ENCODE measurements at places on chromosomes 1 and 21.

GRCh38 chr21:34011660-34012059 is 61.7 kb upstream of the MRPS6 start:
- H3K27me3 ChIP-seq = no peaks in the 10 kb centered on the region
- no peak overlapping the region for H3K27ac ChIP-seq
- H3K4me3 ChIP-seq = no peak overlapping the region
- H3K36me3 ChIP-seq = no peaks in the 10 kb centered on the region

- H3K36me3 ChIP-seq = no peaks in the 10 kb centered on the region
- no peak for DNase-seq
- no peak overlapping the region for H3K4me3 ChIP-seq
- H3K27me3 ChIP-seq = no peaks in the 10 kb centered on the region
- H3K4me1 ChIP-seq = no peaks in the 10 kb centered on the region
Measured at GRCh38 chr21:32155226-32155625, 123.6 kb downstream of the MIS18A start.

DNA sequence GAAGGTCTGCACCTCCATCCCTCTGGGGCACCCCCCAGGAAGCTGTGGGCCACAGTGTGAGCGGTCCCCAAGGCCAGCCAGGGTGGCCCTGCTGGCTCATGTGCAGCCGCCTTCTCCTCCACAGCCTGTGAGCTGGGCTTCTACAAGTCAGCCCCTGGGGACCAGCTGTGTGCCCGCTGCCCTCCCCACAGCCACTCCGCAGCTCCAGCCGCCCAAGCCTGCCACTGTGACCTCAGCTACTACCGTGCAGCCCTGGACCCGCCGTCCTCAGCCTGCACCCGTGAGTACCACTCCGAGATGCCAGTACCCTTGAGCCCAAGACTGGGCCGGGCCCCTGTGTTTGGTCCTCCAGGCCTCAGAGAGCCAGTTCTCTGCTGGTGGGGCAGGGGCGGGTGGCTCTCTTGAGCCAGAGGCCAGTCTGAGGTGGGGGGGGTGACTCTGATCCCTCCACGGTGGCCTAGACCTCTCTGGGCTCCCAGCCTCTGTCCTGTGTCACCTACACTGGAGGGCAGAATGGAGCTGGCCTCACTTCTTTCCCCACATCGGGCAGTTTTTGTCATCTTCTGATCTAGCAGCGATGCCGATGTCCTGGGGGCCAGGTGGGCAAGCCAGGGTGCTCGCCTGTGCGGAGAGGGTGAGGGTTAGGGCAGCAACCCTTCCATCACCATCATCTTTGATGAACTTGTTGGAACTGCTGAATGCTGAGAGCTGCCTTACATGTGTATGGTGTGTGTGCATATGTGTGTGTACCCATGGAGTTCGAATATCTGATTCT is 23.3 kb downstream of the EPHA8 start:
- no peak overlapping the region for H3K4me3 ChIP-seq
- H3K4me1 ChIP-seq = no peaks in the 10 kb centered on the region
- H3K27ac ChIP-seq = no peak overlapping the region
- H3K36me3 ChIP-seq = no peaks in the 10 kb centered on the region
- H3K27me3 ChIP-seq = no peaks in the 10 kb centered on the region
- no peak for DNase-seq

DNA sequence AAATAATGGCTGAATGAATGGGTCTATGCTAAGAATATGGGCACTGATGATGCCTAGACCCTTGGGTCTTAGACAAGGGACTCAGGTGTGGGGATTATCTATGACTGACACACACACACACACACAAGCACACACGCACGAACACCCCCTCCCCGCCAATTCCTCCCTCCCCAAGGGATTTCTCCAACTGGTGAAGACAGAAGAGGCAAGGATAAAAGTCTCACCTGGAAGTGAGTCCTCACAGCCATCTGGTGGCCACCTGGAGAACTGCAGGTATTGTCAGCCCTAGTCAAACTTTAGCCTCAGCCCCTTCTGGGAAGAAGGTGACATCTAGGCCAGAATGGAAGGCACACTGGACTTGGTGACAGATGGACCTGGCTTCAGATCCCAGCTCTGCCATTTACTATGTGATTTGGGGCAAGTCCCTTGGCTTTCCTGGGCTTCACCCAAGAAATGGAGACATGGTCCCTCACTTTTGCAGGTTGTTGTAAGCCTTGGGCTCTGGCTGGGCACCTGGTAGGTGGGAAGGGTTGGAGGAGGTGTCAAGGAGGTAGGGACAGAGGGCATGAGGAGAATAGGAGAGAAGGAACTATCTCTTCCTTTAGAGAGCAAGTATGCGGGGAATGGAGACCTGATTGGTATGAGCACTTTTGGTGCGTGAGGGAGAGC is 4.0 kb upstream of the GPR3 start:
- no peaks in the 10 kb centered on the region for H3K36me3 ChIP-seq
- DNase-seq = no peak
- H3K4me1 ChIP-seq = peaks cover 15% of the 10 kb centered on the region

- DNase-seq = no peak
- no peaks in the 10 kb centered on the region for H3K36me3 ChIP-seq
- no peaks in the 10 kb centered on the region for H3K4me1 ChIP-seq
Measured at GRCh38 chr1:92792340-92792782, 7.5 kb upstream of the EVI5 start.

DNA sequence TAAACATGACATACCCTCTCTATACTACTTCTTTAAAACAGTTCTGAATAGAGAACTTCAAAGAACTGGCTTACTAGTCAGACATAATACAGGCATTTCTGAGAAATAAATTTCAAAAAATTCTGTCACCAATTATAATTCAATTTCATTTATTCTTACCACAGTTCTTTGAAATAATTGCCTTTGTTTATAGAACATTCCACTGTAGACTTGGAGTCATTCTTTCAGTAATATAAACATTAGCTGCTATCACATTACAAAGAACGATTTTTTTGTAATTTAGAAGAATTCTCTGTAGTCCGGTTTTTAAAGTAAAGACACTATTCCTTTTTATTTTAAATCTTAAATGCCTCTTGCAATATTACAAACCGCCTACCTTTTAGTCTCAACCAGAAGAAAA is 146.4 kb upstream of the COL11A1 start:
- no peak overlapping the region for H3K4me3 ChIP-seq
- no peaks in the 10 kb centered on the region for H3K27me3 ChIP-seq
- no peaks in the 10 kb centered on the region for H3K4me1 ChIP-seq
- H3K27ac ChIP-seq = no peak overlapping the region
- DNase-seq = no peak
- H3K36me3 ChIP-seq = no peaks in the 10 kb centered on the region

GRCh38 chr1:32256473-32257226 is 5.6 kb downstream of the LCK start:
- H3K4me3 ChIP-seq = no peak overlapping the region
- no peak overlapping the region for H3K27ac ChIP-seq
- no peaks in the 10 kb centered on the region for H3K27me3 ChIP-seq
- no peaks in the 10 kb centered on the region for H3K36me3 ChIP-seq

DNA sequence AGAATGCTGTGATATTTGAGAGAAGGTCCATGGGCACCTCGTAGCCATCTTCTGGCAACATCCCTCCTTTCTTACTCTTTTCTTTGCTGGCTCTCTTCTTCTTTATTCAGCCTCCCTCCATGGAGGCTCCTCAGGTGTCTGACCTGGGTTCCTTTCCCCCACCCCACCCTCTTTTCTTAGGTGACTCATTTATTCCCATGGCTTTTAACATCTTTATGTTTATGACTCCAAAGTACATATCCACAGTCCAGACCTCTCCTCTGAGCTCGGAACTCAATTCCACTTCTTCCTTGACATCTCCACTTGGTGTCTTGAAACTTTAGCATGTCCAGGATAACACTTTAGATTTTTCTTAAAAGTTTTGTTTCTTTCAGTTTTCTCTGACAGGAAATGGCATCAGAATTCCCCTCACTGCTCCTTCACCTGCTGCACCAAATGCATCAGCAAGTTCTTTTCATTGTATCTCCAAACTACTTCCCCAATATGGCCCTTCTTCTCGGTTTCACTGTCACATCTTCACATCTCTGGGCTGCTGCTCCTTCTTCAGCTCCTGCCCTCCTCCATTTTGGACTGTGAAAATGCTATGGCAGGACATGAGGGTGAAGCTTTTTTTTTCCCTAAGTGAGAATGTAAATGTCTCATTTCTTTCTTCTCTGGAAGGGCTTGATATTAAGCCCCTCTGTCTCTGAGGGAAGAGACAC is 95.9 kb downstream of the GIPC2 start:
- no peaks in the 10 kb centered on the region for H3K36me3 ChIP-seq
- DNase-seq = no peak
- no peak overlapping the region for H3K4me3 ChIP-seq
- no peak overlapping the region for H3K27ac ChIP-seq
- H3K4me1 ChIP-seq = no peaks in the 10 kb centered on the region

DNA sequence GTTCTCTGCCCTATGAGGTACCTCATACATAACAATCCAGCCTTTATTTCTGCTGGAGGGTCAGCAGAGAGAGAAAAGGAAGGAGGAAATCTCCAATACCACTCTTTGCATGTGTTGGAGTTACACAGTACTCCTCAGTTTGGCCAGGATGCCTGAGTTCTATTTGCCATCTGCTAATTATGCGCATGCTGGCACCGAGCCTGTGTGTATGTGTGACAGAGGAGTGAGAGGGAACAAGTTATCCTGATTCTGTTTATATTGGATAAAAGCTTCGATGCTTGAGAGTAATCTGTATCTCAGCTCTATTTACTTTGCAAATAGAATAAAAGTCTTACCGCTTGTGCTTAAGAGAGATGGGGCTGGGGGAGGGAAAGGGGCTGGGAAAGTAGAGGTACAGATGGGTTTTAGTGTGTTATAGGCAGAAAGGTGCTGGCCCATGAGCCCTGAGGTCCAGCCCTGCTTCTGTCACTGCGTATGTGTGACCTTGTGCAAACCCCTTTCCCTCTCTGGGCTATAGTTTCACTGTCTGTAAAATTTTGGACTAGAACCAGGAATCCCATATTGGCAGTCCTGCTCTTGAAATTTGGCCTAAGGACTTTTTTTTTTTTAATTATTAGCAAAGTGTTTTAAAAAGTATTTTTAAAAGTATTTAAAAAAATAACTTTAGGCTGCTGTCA is 54.5 kb upstream of the PLXNA2 start:
- no peak overlapping the region for H3K27ac ChIP-seq
- H3K4me1 ChIP-seq = no peaks in the 10 kb centered on the region
- no peaks in the 10 kb centered on the region for H3K27me3 ChIP-seq
- no peaks in the 10 kb centered on the region for H3K36me3 ChIP-seq

GRCh38 chr1:76892675-76893074 is 25.4 kb downstream of the ST6GALNAC5 start:
- H3K27me3 ChIP-seq = no peaks in the 10 kb centered on the region
- DNase-seq = no peak
- H3K27ac ChIP-seq = no peak overlapping the region
- no peaks in the 10 kb centered on the region for H3K4me1 ChIP-seq
- no peak overlapping the region for H3K4me3 ChIP-seq

GRCh38 chr21:40120940-40121575 is 253.8 kb downstream of the PCP4 start:
- no peaks in the 10 kb centered on the region for H3K4me1 ChIP-seq
- H3K27ac ChIP-seq = no peak overlapping the region
- H3K36me3 ChIP-seq = no peaks in the 10 kb centered on the region
- DNase-seq = no peak
- no peak overlapping the region for H3K4me3 ChIP-seq

DNA sequence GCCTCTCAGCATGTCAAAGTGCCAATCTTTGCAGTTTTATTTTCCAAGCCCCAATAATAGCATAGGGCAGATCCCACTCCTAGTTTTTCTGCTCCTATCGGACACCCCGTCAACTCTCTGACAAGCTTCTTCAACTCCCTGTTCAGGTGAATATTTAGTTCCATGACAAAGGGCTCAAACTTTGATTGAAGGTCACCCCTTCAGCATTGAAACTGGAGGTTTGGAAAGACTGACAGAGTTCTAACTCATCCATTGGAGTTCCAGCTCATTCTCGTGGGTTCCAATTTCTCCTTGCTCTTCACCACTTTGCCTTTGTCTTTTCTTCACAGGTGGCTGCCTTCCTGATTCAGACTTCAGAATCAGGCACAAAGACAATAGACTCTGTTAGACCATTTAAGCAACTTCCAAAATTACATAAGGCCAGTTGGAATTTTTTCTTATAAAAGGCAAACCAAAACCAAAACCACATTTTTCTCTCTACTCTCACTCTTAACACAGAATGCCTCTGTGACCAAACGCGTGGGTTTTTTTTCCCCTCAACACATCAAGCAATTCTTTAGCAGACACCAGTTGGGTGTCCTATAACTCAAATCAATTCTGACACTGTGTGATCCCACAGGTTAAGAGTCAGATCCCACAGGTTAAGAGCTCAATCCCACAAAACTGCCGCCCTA is 169.3 kb upstream of the USP25 start:
- no peak overlapping the region for H3K4me3 ChIP-seq
- no peaks in the 10 kb centered on the region for H3K4me1 ChIP-seq
- DNase-seq = no peak
- H3K27me3 ChIP-seq = no peaks in the 10 kb centered on the region
- H3K36me3 ChIP-seq = no peaks in the 10 kb centered on the region

GRCh38 chr1:19113697-19114092 is 96.4 kb downstream of the UBR4 start:
- no peak overlapping the region for H3K27ac ChIP-seq
- DNase-seq = no peak
- H3K27me3 ChIP-seq = no peaks in the 10 kb centered on the region
- H3K4me1 ChIP-seq = no peaks in the 10 kb centered on the region
- no peak overlapping the region for H3K4me3 ChIP-seq

DNA sequence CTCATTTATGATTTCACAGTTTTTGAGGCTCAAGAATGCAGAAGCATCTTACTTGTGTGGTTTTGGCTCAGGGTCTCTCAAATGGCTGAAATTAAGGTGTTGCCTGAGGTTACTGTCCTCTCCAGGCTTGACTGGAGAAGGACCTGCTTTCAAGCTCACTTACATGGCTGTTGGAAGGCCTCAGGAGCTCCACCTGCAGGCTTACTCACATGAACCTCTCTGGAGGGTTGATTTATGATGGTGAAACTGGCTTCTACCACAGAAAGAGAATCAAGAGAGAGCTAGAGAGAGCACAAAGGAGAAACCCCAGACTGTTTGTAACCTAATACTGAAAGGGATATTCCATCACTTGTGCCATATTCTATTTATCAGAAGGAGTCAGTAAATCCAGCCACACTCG is 6.2 kb upstream of the KCNK2 start:
- H3K4me1 ChIP-seq = no peaks in the 10 kb centered on the region
- no peak overlapping the region for H3K27ac ChIP-seq
- DNase-seq = no peak
- no peaks in the 10 kb centered on the region for H3K27me3 ChIP-seq

DNA sequence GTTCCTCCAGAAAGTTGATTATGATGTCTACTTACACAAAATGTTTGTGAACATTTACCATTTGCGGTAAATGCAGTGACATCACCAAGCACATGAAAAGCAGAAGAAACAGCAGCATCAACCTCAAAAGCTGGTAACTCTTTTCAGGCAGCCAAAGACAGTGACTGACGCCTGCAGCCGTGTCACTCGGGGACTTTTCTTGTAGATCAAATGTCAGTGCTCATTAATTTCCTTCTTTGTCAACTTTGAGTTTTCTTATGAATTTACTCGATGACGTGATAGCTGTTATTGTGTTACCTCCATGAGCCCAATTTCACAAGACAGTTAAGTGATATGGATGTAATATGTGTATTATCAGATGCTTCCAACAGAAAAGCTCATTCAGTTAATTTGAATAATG is 92.5 kb downstream of the RIPK4 start:
- H3K27ac ChIP-seq = no peak overlapping the region
- no peak for DNase-seq
- H3K36me3 ChIP-seq = no peaks in the 10 kb centered on the region
- no peak overlapping the region for H3K4me3 ChIP-seq

- no peaks in the 10 kb centered on the region for H3K27me3 ChIP-seq
- no peaks in the 10 kb centered on the region for H3K4me1 ChIP-seq
- no peak for DNase-seq
- H3K36me3 ChIP-seq = no peaks in the 10 kb centered on the region
- H3K4me3 ChIP-seq = no peak overlapping the region
Measured at GRCh38 chr1:86992861-86993260, 78.4 kb downstream of the HS2ST1 start.
